ENCODE measurements at places on chromosomes 5 and 9.

- no peak for DNase-seq
Measured at GRCh38 chr5:148949841-148950470, 112.9 kb downstream of the SH3TC2 start.

DNA sequence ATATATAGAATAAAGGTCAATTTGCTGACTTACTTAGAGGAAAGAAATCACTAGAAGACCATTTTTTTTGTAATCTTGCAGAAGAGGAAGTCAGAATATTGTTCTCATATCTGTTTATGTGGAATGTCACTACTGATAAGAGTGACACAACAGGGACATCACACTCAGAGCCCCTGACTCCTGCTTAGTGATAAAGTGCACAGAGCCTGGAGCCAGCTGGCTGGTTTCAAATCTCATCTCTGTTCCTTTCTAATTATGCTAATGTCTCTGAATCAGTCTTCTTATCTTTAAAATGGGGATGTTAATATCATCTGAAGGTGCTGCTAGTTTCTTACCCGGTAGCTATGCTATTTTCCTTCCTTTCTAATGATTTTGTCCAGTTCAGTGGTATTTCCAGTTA lies 58.6 kb upstream of the LIFR start:
- DNase-seq, result no peak

DNA sequence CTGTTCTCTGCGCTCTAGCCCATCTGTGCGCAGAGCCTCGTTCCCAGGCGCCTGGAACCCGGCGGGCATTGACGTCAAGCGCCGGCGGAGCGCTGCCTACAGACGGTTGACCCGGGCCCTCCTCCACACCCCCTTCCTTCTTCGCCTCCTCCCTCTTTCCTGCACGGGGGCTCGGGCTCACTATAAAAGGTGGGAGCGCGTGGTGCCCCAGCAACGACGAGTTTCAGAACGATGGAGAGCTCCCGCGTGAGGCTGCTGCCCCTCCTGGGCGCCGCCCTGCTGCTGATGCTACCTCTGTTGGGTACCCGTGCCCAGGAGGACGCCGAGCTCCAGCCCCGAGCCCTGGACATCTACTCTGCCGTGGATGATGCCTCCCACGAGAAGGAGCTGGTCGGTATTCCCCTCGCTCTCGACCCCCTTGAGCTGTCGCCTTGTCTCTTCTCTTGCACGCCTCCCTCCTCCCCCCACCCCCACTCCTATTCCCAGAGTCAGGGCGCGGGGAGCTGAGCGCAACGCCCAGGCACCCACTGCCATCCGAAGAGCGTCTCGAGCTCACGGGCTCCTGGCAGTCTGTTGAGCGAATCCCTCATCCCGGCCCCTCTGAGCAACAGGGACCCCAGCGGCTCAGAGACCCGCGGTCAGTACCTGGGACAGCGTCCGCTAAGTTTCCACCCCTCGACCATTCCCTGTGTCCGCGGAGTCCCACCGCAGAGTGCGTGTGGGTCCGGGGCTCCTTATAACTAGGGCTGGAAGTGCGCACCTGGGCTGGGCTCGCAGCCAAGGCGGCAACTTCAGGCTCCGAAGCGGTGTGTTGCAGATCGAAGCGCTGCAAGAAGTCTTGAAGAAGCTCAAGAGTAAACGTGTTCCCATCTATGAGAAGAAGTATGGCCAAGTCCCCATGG lies at the start of gene CARTPT:
Gene CARTPT (plus strand): TSS at position 213 of the 902 bp plus-strand sequence. CDS start 19 bp downstream, at position 232.
- DNase-seq, result no peak

DNA sequence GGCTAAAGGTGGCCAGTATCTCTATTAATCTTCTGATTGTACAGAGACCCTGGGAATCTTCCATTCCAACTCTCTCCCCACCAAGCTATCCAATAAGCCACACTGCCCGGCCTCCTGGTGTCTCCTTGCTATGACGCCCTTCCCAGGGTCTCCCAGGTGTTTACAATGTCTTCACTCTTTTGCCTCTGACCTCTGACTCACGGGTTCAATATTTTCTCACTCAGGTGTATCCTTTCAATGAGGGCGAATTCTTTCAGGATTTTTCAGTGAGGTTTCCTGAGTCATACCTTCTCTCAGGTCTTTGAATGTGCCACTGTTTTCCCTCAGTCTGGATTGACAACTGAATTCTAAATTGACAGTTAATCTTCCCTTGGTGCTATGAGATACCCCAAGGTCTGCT lies 53.7 kb upstream of the IRX4 start:
- DNase-seq, result no peak

GRCh38 chr9:120490888-120491595 lies 88.9 kb downstream of the CDK5RAP2 start:
- DNase-seq, result peak; percentile 20

DNA sequence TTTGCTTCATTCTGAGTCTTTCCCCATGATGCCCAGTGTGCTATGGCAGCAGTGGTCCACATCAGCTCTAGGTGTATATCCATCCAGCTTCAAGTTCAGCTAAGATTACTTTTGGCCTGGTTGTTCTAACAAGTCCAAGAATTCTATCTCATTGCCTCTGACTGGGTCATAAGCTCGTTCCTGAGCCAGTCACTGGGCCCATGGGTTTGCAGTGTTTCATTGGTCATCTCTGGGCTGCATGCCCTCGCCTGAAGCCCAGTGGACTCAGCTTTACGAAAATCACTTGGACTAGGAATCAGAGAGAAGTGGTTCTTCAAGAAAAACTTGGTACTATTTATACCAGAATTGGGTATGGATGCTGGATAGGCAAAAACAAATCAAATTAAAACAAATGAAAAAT lies 16.1 kb upstream of the ARHGAP26 start:
- no peak for DNase-seq

DNA sequence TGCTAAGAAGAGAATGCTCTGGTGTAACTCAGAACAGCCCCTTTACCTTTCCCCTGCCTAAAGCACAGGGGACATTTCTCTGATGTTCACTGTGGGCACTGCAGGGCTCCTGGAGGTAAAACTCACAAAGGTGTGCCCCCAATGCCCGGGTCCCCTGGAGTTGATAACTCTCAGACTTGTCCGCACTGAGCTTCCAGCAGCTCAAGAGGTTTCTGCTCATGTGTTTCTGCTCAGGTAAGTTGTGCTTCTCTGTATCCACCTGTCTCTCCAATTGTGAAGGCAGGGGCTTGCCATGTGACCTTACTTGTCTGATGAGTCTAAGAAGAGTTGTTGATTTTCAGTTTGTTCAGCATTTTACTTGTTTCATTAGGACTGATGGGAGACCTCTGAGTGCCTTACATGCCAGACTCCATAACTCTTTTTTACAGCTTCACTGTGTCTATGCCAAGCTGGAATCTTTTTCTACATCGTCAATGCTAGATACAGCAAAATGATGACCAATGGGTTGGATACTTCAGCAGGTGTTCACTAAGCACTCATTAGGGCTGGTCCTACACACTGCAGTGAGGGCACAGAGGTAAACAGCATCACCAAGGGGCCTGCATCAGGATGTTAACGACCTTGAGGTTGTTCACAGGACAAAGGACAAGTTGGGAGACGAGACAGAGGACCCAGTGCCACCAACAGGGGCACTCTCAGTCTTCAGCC lies 56.4 kb downstream of the MRPL36 start:
- DNase-seq, result no peak

- no peak for DNase-seq
Measured at GRCh38 chr5:16726538-16726946, 109.7 kb upstream of the RETREG1 start.

GRCh38 chr9:89996116-89996515 lies 391.3 kb downstream of the GADD45G start:
- no peak for DNase-seq

DNA sequence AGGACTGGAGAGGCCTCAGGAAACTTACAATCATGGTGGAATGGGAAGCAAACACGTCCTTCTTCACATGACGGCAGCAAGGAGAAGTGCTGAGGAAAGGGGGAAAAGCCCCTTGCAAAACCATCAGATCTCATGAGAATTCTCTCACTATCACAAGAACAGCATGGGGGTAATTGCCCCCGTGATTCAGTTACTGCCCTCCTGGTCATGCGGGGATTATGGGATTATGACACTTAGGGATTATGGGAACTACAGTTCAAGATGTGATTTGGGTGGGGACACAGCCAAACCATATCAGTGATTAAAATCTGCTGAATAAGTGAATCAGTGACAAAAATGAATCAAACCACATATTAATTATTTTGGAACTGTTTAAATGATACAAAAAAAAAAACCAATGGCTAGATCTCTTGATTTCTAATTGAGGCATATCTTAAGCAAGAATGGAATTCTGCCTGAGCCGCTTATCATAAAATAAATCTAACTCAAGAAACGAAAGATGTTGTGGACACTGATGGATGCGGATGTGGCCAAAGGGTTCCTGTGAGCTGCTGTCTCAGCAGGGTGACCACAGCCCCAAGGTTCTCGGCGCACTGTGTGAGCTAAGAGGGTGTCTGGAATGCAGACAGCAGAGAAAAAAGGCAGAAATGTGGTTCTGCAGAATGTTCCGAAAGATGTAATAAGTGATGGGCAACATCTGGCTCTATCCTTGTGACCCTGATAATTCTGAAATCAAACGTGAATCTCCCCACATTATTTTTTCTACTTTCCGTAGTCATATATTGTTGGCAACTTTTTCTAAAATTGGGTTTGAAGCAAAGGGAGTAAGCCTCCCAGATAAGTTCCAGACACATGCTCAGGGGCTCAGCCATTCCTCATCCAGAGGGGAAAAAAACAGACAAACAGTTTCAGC lies 107.2 kb upstream of the ICE1 start:
- DNase-seq, result no peak

GRCh38 chr5:136810261-136810801 lies 445.0 kb upstream of the TRPC7 start:
- peak; percentile 80 for DNase-seq

DNA sequence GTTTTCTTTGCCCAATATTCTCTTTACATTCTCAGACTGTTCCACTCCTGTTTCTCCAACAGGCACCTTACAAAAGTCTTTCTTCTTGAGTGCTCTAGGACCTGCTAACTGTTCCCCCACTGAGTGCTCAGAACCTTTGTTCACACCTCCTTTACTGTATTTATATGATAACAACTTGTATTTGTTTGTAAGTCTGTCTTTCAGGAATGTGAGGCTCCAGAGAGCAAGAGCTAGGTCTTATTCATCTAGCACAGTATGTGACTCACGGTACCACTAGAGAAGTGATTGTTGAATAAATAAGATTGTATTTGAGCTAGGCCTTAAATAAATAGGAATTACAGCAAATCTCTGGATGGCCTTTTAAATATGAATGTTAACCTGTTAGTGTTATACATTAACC lies 42.5 kb upstream of the MYOT start:
- no peak for DNase-seq

- no peak for DNase-seq
Measured at GRCh38 chr9:124934290-124934689, 6.6 kb downstream of the GOLGA1 start.

- no peak for DNase-seq
Measured at GRCh38 chr5:3217114-3217513, 378.5 kb upstream of the IRX1 start.

DNA sequence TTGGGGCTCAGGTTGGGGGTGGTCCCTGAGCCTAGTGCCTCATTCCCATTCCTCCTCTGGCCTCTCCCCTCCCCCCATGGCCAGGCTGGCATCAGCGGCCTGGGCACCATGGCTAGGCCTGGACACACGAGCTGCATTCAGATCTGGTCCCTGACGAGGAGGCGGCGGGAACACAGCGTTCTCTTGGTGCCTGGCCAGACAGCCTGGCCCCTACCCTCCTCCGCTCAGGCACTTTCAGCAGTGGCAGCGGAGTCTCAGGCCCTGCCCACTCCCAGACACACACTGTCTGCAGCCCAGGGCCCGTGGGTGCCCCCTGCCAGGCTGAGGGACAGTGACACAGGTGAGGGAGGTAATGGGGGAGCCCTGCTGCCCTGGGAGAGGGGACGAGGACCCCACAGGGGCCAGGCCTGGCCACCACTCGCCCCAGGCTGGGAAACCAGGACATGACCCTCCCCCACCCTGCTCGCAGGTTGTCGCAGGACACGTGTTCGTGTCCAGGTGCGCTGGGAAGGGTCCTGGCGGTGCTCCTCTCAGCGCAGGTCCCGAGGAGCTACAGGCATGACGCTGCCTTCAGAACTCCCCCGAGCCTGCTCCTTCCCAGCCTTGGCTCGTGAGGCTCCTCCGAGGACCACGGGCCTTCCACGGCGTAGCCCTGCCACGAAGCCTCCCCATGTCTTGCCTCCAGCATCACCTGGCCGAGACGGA lies 19.9 kb upstream of the UBAC1 start:
- DNase-seq, result no peak

DNA sequence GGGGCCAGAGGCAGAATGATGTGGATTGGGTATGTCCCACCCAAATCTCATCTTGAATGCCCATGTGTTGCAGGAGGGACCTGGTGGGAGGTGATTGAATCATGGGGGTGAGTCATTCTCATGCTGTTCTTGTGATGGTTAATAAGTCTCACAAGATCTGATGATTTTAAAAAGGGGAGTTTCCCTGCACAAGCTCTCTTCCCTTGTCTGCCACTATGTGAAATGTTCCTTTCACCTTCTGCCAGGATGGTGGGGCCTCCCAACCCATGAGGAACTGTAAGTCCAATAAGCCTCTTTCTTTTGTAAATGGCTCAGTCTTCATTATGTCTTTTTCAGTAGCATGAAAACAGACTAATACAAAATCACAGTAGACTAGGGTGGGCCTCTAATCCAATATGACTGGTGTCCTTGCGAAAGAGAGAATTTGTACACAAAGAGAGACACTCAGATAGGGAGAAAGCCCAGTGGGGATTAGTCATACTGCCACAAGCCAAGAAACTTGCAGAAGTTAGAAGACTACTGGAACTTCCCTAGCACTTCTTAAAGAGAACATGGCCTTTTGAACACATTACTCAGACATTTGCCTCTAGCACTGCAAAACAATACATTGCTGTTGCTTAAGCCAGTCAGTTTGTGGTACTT lies 68.4 kb downstream of the ANXA1 start:
- DNase-seq, result peak; percentile 68

DNA sequence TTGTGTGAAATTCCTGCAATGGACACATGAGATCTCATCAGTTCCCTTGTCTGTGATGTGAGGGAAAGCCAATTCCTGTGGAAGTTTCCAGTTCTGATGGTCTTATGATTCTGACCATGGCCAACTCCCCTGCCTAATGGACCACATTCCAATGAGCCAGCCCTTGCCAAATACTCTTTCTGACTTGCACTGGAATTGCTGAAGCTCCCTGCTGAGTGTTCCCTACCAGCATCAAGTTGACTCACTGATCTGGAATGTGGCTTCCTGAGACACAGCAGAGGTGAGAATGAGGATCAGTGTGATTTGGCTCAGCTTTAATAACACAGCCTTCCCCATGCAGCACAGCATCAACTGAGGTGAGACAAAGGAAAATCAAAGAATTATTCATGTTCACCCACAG lies 427.8 kb downstream of the KDM4C start:
- peak; percentile 40 for DNase-seq

- no peak for DNase-seq
Measured at GRCh38 chr9:94002316-94003140, 47.4 kb upstream of the BARX1 start.

- peak; percentile 80 for DNase-seq
Measured at GRCh38 chr9:33233626-33234342, 6.2 kb upstream of the SPINK4 start.

Measured in stromal cell of bone marrow (primary cell).